IPS-NIHi11 (cell line): ENCODE measurements at places on chromosomes 16 and 17.

GRCh38 chr16:85888405-85889331 is 10.3 kb upstream of the IRF8 start:
- no peak for DNase-seq

DNA sequence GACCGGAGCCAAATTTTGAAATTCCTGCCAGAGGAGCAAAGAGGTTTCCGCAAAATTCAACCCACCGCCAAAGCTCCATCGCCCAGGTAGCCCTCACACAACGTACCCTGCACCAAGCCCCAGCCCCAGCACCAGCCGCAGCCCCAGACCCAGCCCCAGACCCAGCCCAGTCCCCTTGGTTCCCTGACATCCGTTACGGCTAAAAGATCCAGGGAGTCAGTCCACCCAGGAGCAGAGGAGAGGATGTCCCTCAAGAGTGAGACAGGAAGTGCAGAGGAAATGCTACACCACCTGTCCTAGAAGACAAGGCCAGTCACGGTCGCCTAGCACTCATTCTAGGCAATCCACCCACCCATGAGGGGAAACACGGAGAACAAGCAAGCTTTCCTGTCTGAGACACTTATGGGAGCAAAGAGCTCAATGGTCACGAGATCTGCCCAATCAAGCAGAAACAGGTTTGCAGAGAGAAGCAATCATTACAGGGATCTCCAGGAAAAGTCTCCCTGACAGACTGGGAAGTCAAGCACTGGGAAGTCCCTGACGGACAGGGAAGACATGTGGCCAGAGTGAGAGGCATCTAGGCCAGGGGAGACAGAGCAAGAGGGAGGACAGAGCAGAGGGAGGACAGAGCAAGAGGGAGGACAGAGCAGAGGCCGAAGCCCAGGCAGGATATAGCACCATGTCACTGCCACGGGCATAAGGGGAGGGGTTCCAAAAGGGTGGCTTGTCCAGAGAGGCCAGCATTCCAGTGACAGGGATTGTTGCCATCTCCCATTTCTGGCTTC is 15.0 kb upstream of the KCNJ18 start:
- no peak for DNase-seq

DNA sequence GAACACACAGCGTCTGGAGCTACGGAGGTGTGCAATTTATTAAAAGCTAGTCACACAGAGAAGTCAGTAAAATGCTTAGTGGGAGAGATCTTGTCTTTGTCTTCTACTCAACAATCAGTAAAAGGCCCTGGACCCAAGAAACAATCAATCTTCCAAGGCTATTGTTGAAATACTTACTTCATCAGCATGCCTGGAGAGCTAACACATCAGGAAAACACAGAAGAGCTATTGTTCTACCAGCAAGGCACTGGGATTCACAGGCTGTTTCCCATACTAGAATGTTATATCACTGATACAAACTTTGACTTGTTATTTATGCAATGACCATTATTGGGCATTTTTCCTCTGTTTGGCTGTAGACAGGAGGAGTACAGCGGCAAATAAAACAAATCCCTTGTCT is 247.8 kb upstream of the ERCC4 start:
- DNase-seq: no peak

GRCh38 chr16:15811481-15812400 is 45.1 kb downstream of the MYH11 start:
- DNase-seq: no peak

DNA sequence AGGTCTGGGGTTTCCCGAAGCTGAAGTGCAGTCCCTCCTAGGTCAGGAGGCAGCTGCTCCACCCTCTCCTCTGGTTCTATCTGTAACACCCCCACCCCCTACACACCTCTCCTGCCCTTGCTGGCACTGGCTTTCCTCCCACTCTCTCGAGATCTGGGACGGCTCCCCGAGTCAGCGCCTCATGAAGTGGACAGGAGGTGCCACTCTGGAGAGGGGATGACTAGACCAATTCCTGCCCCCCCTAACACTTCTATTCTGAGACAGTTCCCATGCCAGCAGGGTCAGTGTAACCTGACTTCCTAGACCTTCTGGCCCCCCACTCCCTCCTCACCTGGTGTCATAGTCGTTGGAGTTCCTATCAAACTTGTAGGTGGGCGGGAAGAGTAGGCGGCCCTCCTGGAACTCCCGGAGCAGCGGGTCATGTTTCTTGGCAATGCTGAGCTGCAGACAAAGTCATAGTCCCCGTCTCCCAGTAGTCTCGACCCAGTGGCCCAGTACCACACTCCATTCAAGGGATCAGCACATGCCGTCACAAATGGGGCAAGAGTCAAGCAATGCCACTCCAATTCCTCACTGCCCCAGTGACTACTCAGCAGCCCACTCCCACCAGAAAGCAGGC is 9.7 kb downstream of the INPP5K start:
- no peak for DNase-seq

DNA sequence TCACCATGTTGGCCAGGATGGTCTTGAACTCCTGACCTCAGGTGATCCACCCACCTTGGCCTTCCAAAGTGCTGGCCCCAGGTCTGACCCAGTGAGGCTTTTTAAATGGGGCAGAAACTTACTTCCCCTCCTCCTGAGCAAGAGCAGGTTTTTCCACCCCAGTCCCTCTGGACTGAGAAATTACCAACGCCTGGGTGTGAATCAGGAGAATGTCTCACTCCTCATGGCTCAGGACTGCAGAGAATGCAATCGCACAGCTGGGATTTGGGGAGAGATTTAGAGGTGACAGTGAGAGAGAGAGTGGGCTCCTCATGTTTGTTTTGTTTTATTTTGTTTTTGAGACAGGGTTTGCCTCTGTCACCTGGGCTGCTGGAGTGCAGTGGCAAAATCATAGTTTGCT is 203.6 kb downstream of the RAB11FIP4 start:
- no peak for DNase-seq
